ENCODE measurements at places on chromosomes 6 and 20.

DNA sequence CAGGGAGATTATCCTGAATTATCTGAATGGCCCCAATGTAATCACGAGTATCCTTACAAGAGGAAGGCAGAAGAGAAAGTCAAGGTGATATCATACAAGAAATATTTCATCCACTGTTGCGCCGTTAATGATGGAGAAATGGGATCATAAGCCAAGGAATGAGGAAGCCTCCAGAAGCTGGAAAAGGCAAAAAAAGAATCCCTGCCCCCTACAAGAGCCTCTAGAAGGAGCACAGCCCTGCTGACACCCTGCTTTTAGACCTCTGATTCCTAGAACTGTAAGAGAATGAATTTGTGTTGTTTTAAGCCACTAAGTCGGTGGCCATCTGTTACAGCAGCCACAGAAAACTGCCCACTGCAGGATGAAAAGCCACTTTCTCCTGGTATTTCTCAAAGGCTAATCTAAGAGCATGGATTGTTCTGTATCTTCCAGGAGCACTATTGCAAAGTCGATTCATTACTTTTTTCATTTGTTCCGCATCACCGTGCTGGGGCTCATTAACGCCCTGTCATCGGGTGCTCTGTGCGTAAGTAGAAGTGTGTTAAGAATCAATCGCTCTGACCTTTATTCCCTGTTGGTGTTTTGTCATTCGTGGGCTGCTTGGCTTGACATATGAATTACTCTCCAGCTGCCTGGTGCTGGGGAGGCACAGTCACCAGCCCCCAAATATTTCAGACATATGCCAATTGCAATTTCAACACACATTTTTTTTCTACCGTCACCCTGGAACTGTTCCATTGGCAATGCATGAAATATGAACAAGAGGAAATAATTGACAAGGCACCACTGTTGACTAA, 117.0 kb downstream of the PCSK2 start:
- DNase-seq = no peak

DNA sequence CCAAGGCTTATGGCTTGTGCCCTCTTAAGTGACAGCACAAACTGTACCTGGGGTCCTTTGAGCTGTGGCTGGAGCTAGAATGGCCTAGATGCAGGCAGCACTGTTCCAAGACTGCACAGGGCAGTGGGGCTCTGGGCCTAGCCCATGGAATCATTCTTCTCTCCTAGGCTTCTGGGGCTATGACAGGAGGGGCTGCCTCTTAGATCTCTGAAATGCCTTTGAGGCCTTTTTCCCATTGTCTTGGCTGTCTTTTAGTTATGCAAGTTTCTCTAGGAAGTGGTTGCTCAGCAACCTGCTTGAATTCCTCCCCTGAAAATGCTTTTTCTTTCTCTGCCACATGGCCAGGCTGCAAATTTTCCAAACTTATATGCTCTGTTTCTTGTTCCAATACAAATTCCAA, 183.4 kb downstream of the WDR27 start:
- DNase-seq = no peak

GRCh38 chr6:158773581-158774449, 45.4 kb downstream of the EZR start:
- DNase-seq = no peak

DNA sequence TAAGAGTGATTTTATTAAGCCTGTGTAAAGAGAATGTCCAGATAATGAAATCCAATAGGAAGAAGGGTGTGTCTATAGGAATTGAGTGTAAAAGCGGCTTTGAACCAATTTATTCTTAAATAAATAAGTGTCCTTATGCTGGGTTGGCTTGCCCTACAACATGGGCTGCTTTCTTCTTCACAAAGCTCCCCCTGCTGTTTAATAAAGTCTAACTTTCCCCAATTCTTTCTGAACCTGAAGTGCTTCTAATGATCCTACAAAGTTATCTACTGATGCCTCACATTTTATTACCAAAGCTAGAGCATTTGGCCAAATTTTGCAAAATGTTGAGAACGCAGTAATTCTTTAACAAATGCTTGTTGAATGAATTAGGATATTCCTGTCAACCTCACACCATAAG, 36.3 kb upstream of the SIRT5 start:
- DNase-seq = no peak

- DNase-seq = no peak
Observed at GRCh38 chr6:81228912-81229555, 523.4 kb downstream of the TENT5A start.

DNA sequence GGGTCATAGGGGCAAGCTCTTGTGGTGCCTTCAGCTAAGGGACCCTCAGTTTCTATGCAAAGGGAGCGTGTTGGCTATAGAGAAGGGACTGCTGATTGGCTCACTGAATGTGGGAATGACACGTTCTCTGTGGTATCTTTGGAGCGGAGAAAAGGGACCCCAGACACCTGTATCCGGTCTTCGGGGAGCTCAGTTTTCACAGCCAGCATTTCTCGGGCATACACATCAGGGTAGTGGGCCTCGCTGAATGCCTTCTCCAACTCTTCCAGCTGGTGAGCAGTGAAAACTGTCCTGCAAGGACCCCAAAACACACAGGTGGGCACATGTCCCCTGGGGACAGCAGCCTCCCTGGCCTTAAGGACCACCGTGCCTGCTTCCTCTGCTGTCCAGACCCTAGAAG, 3.3 kb downstream of the VSX1 start:
- DNase-seq = no peak

GRCh38 chr20:37276494-37277252, 12.8 kb upstream of the MANBAL start:
- DNase-seq = no peak

DNA sequence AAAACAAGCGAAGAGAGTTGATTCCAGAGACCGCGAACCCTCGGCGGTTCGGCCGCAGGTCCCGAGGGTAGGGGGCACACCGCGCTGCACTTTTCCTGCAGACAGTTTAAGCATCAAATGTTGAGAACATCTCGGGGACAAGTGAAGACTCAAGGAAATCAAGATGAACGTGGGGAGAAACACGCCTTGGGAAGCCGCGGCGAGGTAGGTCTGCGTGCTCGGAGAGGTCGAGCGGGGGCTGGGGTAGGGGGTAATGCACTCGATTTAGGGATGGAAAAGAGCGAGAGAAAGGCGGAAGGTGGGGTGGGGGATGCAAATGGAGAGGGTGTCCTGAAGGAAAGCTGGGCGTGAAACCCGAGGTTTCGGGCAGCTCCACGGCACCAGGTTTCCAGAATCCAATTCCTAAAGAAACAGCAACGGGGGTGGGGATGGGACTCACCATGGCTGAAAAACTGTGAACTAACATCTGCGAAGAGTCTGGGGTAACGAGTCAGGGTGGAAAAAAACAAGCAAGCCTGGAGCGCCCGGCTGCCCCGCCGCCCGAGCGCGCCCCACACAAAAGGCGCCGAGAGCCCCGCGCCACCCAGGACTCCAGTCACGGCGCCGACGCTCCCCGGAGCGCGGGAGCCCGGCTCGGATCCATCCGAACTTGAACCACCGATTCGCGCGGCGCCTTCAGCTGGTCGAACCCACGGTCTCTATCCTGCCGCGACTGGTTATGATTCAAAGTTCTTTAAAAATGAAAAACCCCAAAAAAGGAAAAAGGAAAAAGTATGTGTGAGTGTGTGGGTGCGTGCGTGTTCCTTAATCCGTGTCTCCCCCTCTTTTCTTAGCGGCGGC, 3.5 kb downstream of the TFAP2A start:
- no peak for DNase-seq

DNA sequence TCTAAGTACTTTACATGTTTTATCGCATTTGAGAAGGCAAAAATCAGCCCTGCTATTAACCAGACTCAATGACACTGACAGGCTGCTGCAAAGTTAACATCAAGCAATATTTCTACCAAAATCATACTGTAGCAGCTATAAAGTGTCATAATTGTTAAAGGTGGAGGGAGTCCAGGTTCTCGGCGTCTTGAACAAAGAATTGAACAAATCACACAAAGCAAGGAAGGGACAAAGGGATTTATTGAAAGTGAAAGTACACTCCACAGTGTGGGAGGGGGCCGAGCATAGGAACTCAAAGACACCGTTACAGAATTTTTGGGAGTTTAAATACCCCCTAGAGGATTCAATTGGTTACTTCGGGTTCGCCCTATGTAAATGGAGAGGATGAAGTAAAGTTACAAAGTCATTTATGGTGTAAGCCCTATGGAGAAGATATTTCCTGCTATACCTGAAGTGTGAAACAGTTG, 12.9 kb upstream of the ZNF391 start:
- no peak for DNase-seq

- no peak for DNase-seq
Observed at GRCh38 chr6:167755461-167755860, 71.2 kb upstream of the AFDN start.

GRCh38 chr20:57223648-57224489, 42.6 kb downstream of the BMP7 start:
- DNase-seq = no peak

DNA sequence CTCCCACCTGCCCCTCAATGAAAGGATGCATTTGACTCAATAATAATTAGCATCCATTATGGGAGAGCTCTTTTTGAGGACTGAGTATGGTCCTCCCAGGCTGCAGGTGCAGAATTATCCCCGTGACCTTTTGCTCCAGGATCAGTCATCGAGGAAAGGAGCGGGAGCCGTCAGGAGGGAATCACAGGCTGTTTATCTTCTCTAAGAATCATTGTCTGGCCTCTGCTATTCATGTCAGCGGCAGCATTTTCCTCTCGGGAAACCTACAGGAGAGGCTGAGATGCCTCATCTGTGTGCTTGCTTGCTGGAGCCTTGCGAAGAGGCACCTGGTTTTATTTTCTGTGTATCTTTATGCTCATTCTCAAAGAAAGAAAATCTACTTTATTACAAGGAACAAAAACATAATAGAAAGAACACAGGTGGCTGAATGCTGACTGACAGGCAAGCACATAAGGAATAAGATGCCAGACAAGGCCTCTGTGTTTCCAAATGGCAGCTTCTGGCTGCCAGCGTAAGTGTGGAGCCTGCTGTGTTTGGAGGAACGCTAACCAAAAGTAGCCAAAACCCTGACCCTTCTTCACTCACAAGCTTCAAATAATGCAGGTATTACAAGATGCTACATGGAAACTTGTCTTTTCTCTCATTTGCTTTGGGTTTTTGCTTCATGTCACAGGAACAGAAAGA, 539.1 kb upstream of the MARCKS start:
- no peak for DNase-seq

GRCh38 chr20:52937591-52938100, 34.5 kb upstream of the TSHZ2 start:
- no peak for DNase-seq

- peak; percentile 90 for DNase-seq
Observed at GRCh38 chr6:90458353-90459224, 128.3 kb downstream of the MAP3K7 start.

- no peak for DNase-seq
Observed at GRCh38 chr20:58709013-58709702, 16.6 kb downstream of the NPEPL1 start.

DNA sequence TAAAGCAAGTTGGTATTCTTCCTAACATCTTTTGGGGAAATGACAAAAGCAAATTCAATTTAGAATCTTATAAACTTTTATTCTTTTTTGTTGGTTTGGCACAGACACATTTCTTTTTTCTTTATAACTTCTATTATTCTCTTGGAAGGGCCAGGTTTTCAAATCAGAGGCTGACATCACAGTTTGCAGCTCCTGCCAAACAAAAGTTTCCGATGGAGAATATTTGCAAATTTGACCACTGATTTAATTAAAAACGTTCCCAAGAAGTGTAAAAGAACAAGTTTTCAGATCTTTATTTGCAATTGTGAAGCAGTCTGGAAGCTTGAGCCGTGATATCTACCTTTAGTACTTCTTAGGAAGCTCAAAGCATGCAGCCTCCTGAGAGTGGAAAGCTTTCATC, 53.8 kb upstream of the CD83 start:
- no peak for DNase-seq

- no peak for DNase-seq
Observed at GRCh38 chr6:157206359-157206815, 116.9 kb downstream of the TMEM242 start.

DNA sequence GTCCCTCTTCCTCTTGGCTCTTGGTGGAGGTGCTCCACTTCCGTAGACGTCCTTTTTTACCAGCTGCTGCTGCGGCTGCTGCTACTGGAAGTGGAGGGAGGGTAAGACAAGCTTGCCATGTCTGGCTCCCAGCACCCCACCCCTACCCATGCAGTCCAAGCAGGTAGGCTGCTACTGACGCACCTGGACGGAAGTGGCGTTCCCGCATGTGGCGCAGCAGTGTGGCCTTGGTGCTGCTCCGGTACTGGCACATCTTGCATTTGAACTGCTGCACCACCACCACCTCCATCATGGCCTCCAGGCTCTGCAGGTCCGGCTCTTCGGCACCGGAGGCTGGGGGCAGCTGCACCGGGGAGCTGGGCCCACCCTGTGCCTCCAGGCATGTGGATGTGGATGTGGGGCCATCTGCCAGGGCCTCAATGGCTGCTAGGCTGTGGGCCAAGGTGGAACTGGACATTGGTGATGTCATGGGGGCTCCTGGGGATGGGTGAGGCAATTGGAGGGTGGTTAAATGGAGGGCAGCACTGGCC, 4.4 kb downstream of the ZNF335 start:
- no peak for DNase-seq

- DNase-seq = no peak
Observed at GRCh38 chr6:54719633-54720032, 126.9 kb upstream of the FAM83B start.

GRCh38 chr20:41027872-41028358, 707 bp upstream of the TOP1 start:
- DNase-seq = no peak

DNA sequence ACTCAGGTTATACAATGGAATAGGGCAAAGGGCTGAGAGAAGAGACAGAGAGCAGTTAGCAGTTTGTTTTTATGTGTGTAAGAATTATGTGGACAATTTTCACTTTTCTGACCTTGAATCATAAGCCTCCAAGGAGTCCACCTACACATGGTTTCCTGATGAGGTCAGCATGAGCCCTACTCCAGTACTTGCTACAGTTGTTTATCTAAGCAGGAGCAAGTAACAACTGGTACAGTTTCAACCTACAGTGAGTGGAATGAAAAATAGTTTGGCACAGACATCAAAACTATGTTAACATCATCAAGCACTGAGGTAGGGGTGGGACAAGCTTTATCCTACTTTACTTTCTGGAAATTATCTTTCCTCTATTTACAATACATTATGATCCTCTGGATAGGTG, 426.7 kb upstream of the ID4 start:
- DNase-seq = no peak

DNA sequence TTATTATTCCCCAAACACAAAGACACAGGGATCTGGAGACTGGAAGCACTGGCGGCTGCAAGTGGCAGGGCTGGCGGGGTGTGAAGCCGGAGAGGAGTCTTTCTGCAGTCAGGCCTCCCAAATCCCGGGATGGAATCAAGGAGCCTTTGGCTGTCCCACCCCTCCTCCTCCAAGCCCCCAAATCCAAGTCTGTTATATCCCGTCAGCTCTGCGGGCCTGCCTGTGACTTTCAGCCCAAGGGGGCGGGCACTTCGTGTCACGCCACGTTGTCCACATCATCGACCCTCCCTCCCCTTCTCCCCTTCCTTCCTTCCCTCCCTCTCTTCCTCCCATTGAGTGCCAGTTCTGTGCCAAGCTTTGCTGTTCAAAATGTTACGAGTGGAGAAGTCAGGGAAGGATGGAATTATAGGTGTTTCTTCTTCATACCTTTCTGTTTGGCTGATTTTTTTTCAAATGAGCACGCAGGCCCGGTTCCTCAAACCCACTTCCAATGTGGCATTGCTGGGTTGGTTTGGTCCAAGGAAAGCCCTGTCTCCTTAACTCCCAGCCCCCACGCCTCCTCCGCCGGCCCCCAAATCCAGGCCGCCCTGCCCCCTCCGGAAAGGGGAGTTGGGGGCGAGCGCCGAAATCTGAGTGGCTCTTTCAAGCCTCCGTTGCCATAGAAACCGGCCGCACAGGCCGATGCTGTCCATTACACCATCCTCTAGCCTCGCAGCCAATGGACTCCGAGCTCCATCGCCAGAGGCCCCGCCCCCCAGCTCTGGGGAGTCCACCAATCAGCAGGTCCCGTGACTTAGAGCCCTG, 12.7 kb downstream of the ZCCHC3 start:
- DNase-seq = peak; percentile 83
